ENCODE measurements at places on chromosomes 13 and 19.

- DNase-seq = peak; percentile 41
Observed at GRCh38 chr19:6424195-6424938, at the start of gene KHSRP. TSS of gene KHSRP (minus strand) at chr19:6424811. CDS start at chr19:6424701, 110 bp downstream.

DNA sequence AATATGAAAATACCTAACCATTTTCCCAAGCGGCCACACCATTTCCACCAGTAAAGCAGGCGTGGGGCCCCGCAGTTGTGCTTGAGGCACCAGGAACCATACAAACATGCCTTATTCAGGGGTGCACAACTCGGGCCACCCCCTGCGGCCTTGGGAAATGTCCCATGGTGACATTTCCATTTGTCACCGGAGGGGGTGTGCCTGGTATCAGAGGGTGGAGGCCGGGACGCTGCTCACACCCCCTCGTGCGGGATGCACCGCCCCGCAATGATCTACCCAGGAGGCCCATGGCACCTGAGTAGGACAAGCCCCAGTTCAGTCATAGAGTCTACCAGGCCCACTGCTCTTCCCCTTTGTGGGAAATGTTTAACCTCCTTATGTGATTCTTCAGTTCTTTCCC, 218.8 kb downstream of the TEX29 start:
- no peak for DNase-seq

- no peak for DNase-seq
Observed at GRCh38 chr19:44848812-44849447, 2.8 kb downstream of the NECTIN2 start.

DNA sequence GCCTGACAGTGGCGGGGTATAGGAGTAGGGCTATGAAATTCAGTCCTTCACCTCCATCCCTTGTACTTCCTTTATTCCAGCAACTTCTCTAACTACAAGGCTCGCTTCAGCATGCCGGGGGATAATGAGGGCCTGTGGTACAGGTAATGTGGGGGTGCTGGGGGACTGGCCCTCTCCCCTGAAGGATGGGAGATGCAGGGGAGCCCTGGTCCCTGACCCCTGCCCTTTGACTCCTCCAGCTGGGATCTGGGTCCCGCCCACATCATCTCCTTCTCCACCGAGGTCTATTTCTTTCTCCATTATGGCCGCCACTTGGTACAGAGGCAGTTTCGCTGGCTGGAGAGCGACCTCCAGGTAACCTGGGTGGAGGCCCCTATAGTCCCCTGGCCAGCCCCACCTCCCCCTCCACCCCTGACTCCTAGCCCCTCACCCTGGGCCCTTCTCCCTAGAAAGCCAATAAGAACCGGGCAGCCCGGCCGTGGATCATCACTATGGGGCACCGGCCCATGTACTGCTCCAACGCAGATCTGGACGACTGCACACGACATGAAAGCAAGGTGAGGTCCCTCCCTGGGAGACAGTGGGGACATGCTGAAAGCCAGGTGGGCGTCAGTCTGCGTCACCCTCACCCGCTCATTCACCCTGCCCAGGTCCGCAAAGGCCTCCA, 16.5 kb downstream of the ACP7 start:
- no peak for DNase-seq

- peak; percentile 36 for DNase-seq
Observed at GRCh38 chr19:35249146-35249847, 495 bp downstream of the LSR start.

DNA sequence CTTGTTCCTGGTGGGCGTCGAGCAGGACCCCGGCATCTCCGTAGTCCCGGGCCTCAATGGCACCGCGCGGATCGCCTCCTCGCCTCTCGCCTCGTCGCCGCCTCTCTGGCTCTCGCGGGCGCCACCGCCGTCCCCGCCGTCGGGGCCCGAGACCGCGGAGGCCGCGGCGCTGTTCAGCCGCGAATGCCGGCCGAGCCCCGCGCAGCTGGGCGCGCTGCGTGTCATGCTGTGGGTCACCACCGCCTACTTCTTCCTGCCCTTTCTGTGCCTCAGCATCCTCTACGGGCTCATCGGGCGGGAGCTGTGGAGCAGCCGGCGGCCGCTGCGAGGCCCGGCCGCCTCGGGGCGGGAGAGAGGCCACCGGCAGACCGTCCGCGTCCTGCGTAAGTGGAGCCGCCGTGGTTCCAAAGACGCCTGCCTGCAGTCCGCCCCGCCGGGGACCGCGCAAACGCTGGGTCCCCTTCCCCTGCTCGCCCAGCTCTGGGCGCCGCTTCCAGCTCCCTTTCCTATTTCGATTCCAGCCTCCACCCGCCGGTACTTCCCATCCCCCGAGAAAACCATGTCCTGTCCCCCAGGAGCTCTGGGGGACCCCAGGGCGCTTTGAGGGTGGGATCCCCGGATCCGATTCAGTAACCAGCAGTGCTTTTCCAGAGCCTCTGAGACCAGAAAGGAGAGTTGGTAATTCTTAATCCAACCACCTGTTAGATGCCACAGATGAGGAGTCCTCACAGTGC, 885 bp downstream of the MLNR start:
- DNase-seq = no peak

DNA sequence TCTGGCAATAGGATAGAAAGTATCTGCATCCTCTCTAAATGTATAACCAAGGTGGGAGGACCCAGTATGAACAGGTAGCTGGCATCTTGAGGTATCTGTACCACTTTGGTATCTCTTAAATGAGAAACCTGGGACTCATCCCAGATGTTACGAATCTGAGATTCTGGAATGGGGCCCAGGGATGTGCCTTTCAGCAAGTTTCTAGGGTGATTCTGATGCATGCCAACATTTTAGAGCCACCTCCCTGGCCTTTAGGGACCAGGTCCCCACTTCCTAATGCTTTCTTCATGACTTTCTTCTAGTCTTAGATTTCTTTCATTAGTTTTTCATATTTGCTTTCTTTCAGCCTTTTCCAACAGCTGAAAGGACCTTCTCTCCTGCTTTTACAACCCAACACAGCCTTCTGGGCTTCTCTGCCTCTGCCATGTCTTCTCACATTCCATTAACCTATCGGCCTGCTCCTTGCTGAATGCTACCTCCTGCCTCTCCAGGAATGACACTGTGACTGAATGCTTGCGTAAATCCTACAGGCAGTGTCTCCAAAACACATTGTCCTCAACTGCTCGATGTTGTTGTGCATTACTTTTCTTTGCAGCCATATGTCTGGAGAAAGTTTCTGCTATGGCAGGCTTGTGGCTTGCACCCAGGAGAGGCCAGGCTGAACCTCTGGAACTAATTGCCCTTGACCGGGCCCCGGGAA, 284.0 kb downstream of the DNAJC15 start:
- no peak for DNase-seq

DNA sequence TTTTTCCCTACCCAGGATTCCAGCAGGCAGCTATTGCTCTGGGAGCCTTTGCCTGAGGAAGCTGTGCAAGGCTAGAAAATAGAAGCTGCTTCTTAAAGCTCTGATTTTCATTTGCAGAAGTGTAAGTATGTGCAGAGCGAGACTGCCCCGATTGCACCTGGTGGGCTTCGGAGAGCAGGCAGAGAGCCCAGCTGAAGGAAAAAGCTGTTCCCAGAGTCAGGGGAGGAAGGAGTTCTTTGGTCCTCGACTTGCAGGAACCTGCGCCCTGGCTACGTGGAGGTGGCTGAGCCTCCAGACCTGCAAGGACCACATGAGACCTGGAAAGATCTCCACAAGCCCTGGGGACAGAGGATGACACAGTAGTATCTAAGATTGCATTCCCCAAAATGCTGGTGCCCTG, 235.0 kb upstream of the ARGLU1 start:
- no peak for DNase-seq

DNA sequence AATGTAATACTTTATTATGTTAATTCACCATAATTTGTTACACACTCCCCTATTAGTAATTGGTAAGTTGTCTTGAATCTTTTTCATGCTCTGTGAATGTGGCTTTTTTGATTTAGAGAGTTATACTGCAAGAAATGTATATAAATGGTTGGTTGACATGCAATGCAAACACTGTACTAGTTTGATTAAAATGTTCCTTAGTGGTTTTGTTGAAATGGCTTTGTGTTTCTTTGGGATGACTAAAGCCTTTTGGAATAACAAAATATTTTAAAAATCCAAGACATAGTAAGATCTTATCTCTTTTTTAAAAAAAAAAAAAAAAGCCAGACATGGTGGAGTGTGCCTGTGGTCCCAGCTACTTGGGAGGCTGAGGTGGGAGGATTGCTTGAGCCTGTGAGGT, 10.5 kb downstream of the LAMP1 start:
- no peak for DNase-seq

DNA sequence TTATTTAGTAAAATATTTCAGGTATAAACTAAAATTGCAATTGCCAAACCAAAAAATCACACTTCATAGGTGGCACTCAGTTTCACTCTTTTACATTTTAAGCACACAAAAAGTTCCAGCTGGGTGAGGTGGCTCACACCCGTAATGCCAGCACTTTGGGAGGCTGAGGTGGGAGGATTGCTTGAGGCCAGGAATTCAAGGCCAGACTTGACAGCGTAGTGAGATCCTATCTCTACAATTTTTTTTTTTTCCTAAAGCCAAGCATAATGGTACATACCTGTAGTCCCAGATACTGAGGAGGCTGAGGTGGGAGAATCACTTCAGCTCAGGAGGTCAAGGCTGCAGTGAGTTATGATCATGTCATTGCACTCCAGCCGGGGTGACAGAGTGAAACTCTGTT, 20.6 kb upstream of the SLC46A3 start:
- no peak for DNase-seq

DNA sequence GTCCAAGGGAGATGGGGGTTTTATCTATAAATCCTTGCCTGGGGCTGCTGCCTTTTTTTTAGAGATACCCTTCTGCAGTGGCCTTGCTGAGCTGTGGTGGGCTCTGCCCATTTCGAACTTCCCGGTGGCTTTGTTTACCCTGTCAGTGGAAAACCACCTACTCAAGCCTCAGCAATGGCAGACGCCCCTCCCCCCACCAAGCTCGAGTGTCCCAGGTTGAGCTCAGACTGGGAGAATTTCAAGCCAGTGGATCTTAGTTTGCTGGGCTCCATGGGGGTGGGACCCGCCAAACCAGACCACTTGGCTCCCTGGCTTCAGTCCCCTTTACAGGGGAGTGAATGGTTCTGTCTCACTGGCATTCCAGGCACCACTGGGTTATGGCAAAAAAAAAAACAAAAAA, 21.6 kb downstream of the LGALS13 start:
- no peak for DNase-seq

DNA sequence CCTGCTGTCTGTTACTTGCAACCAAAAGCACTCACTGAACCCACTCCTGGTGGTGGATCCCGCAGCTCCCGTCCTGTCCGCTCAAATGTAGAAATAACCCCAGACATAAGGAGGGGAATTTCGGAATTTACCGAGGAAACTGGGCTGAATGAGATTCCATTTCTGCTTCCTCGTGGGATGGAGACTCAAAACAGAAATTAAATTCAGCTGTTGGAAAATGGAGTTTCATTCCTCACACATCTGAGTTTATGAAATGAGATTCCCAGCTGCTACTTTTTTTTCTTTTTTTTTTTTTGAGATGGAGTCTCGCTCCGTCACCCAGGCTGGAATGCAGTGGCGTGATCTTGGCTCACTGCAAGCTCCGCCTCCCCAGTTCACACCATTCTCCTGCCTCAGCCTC, 44.3 kb downstream of the COLGALT1 start:
- DNase-seq = no peak

GRCh38 chr19:4676955-4677731, 7.0 kb upstream of the MYDGF start:
- DNase-seq = peak; percentile 31

GRCh38 chr13:52399046-52399445, 6.9 kb downstream of the THSD1 start:
- no peak for DNase-seq

GRCh38 chr13:29556742-29557141, 38.7 kb downstream of the SLC7A1 start:
- no peak for DNase-seq

GRCh38 chr13:37090912-37091311, 14.6 kb downstream of the CSNK1A1L start:
- DNase-seq = no peak

- DNase-seq = no peak
Observed at GRCh38 chr13:103931885-103932284, 865.7 kb upstream of the SLC10A2 start.
